ENCODE measurements at places on chromosomes 5 and 9.

GRCh38 chr9:107142896-107143603 lies 140.0 kb upstream of the RAD23B start:
- no peak for DNase-seq

DNA sequence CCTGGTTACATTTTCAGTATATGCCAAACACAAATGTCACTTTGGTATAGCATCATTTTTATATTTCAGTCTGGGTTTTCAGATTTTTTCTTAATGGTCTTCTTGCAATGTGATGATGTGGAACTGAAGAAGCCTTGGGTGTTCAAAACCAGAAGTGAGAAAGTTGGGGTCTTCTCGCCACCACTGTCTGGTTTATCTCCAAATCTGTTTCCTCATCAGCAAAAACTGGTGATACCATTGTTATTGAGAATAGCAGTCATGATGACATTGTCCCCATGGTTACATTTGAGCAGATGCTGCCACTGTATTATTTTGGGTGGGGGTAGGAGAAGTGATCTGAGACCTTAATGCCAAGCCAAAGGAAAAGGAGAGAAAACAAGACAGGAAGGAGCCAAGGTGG lies 85.9 kb upstream of the MAP3K1 start:
- DNase-seq: no peak

GRCh38 chr9:19999491-20000057 lies 210.7 kb upstream of the SLC24A2 start:
- peak; percentile 20 for DNase-seq

- no peak for DNase-seq
Observed at GRCh38 chr5:147690595-147690994, 91.9 kb downstream of the JAKMIP2 start.

GRCh38 chr9:95754533-95755420 lies 120.7 kb upstream of the ERCC6L2 start:
- no peak for DNase-seq

- DNase-seq: peak; percentile 61
Observed at GRCh38 chr9:127388037-127388855, 8.7 kb upstream of the SLC2A8 start.

- no peak for DNase-seq
Observed at GRCh38 chr9:21695443-21695842, 107.0 kb upstream of the MTAP start.

DNA sequence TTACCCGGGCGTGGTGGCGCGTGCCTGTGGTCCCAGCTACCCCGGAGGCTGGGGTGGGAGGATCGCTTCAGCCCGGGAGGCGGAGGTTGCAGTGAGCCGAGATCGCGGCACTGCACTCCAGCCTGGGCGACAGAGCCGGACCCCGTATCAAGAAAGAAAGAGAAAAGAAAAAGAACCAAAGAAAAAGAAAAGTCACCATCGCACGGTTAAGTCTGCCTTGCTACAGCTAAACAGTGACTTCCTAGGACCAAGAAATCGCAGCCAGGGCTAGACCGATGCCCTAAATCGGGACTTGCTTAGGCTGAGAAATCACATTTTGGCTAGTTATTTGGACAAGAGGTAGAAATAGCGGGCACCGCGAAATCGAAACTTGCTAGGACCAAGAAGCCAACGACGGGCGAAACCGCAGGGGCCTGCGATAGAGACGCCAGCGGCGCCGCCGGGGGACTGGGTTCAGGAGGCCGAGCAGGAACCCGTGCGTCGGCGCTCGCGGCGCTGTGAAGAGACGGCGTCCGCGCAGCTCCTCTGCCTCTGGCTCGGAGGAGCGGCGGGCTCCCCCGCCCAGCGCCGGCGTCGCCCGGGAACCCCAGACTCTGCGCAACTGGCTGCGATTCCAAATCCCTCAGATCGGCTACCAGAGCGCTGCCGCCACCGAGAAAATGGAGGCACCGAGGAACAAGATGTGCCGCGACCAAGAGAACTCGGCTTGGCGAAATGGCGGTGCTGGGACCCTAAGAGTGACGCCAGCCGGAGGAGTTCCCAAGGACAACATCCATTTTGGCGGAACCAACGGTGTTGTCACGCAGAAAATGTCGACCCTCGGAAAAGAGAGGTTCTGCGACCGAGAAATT lies 26.1 kb upstream of the ANXA2R start:
- peak; percentile 53 for DNase-seq

- DNase-seq: no peak
Observed at GRCh38 chr5:179765400-179765799, 28.4 kb upstream of the LTC4S start.

DNA sequence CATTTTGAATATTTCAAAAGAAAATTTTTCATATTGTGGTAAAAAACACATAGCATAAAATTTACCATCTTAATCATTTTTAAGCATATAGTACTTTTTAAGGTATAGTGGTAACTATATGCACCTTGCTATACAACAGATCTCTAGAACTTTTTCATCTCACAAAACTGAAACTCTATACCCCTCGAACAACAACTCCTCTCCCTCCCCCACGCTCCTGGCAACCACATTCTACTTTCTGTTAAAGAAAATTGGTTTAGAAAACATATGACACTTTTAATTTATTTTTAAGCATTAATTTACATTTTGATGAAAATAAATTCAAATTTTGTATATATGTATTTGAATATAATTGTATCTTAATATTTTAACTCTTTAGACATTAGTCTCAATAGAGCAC lies 147.2 kb upstream of the EFNA5 start:
- no peak for DNase-seq

GRCh38 chr5:61346511-61346910 lies 14.5 kb downstream of the ZSWIM6 start:
- DNase-seq: no peak

DNA sequence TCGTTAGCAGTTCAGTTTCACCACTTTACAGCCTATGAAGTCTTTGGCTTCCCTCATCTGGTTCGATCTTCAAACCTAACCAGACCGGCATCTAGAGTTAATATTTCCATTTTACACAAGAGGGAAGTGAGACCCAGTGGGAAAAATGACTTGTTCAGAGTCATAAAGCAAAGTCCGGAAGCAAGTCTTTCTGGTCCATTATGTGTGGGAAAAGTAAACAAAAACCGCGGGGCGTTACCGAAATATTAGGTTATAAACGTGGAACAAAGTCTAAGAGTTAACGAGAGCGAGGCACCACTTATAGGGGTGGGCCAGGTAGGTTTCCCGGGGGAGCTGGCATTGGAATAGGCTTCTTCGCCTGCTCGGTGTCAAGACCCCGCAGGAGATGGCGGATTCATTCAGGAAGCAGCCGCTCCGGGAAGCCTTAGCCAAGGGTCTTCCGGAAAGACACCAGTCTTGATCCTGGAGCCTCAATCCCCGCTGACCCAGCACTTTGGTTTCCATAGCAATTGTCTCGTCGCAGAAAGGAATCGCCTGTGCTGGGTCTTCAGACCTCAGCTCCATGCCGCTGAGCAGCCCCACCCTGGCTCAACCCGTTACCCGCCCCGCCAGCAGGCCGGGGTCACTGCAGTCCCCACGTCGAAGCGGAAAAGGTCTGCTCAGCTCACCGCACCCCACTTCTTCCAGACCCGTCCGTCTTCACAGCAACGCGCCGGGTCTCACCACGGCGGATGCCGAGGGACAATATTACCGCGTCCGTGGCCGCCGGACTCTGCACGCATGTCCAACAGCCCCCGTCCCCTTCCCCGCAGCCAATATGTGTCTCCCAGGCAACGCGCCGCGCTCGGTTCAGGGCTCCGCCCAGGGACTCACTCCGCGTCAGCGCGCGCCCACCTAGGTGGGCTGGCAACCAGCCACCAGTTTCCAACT lies at the start of gene C5orf52:
Gene C5orf52, plus strand, starts transcription at position 872 of the 930 bp plus-strand sequence. CDS start 82 bp downstream, outside the sequence.
- DNase-seq: no peak

DNA sequence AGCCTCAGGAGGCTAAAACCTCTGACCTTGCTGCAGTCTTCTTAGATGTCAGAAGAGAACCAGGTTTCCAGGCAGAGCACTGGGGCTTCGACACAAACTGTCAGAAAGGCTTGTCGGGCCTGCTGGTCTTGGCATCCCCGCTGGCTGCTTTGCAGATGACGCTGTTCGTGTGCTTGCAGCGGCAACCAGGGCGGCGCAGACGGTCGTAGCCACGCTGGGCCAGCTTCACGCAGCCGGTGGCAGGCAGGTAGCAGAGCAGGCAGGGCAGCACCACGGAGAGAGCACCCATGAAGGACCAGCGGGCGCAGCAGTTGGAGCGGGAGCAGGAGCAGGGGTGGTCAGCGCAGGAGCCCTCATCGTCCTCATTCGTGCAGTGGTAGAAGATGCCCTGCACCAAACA lies 10.7 kb downstream of the SPRY4 start:
- DNase-seq: no peak

GRCh38 chr5:10451137-10451824 lies 9.6 kb downstream of the ROPN1L start:
- no peak for DNase-seq

- no peak for DNase-seq
Observed at GRCh38 chr5:97111616-97112015, 30.8 kb downstream of the LIX1 start.

DNA sequence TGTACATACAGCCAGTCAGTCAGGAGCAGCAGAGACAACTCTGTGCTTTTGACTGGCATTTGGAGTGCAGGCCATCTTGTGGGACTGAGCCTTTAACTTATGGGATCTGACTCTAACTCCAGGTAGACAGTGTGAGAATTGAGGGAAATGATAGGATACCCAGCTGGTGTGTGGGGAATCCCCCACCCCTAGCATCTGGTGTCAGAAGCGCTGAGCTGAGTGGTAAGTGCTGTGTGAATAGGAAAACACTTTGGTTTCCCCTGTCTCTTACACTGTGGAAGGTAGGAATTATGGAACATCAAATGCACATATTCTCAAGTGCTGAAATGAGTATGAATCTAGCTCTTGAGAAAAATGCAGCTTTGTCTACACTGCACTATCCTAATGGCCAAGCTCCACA lies 43.9 kb downstream of the CCDC125 start:
- DNase-seq: no peak

- no peak for DNase-seq
Observed at GRCh38 chr9:31808766-31809165, 575.7 kb upstream of the ACO1 start.

GRCh38 chr5:112921026-112921832 lies 798 bp downstream of the REEP5 start:
- peak; percentile 41 for DNase-seq

DNA sequence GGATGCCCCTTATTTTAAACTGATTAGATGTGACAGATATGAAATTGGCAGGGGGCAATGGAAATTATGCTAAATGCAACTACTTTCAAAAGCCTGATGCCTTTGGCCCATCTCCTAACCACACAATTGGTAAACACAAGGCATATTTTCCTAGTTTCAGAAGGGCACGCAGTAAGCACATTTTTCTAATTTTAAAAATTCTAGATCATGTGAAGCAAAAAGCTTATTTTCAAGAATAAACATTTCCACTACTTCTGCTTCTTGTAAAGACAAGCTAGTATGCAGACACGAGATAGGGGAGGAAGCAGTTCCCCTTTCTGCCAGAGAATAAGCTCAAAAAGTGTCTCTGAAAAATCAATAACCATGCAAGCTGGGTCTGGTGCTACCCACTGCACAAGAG lies 67.7 kb downstream of the ABCA1 start:
- no peak for DNase-seq

DNA sequence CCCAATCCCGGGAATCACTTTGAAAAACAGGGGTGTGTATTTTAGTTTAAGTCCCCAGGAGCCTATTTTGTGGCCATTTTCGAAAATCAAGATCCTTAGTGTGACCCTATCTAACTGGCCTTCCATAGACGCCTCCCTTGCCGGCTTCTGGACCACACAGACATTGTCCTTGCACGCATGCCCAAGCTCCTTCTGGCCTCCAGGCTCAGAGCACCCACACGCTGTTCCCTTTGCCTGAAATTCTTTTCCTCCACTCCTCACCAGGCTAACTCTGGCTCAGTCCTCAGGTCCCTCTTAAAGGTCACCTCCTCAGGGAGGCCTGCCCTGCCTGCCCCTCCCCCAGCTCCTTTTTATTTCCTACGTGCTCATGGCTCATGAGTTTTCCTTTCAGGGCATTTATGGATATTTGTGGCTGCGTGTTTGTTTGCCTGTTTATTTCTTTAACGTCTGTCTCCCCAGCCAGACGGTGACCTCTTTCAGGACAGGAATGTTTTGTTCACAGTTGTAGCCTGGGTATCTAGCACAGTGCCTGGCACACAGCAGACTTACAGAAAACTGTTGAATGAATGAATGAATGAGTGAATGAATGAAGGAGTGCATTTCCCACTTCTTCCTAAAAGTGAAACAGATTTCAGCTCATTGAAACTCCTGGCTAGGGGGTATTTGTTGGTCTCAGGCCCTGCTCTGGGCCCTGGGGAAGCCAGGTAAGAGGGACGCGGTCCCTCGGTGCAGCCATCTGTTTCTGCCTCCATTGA lies 79.1 kb upstream of the IER5L start:
- DNase-seq: no peak

DNA sequence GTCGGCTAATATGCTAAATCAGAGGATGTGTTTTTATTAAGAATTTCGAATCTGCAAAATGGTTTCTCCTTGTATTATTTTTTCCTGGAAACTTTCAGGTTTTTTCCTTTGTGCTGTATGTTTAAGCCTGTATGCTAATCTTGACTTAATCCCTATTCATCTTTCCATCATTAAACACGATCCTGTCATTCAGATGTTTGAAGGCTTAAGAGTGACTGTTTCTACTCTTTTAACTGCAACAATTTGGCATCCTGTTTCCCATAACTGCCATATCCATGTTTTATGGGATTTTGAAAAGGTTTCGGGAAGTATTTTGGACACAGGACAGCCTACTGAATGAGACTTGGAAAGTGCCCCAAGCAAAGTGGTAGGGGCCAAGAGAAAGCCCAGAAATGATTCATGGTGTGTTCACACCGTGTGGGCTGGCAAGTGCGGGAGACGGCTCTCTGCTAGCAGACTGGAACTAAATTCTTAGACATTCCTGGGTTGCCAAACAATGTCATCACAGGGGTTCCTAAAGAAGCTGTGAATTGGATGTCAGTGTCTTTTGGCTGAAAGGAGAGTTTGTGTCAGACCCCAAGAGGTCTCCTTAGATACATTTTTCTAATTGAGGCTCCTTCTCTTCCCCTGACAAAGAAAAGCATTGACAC lies 125.4 kb upstream of the ADAMTS16 start:
- no peak for DNase-seq

DNA sequence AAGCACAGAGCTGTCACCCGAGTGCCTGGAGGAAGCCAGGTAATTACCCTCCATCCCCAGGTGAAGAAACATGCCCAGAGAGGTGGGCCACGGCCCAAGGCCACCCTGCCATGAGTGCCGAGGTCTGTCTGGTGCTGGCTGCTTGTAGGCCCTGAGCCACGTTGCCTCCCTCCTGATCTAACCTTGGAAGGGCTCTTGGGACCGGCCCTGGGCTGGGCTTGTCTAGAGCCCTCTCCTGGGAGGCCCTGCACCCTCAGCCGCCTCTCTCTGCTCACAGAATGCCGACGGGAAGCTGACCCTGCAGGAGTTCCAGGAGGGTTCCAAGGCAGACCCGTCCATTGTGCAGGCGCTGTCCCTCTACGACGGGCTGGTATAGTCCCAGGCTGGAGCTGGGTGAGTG lies 39.4 kb upstream of the HMCN2 start:
- no peak for DNase-seq

- no peak for DNase-seq
Observed at GRCh38 chr5:135253601-135254178, 145.3 kb downstream of the MACROH2A1 start.

- DNase-seq: no peak
Observed at GRCh38 chr5:66597183-66597757, 1.1 kb downstream of the MAST4 start.

- peak; percentile 26 for DNase-seq
Observed at GRCh38 chr9:2157277-2158110, 142.3 kb downstream of the SMARCA2 start.
